Foreskin keratinocyte (primary cell): ENCODE measurements at places on chromosomes 7 and 10.

DNA sequence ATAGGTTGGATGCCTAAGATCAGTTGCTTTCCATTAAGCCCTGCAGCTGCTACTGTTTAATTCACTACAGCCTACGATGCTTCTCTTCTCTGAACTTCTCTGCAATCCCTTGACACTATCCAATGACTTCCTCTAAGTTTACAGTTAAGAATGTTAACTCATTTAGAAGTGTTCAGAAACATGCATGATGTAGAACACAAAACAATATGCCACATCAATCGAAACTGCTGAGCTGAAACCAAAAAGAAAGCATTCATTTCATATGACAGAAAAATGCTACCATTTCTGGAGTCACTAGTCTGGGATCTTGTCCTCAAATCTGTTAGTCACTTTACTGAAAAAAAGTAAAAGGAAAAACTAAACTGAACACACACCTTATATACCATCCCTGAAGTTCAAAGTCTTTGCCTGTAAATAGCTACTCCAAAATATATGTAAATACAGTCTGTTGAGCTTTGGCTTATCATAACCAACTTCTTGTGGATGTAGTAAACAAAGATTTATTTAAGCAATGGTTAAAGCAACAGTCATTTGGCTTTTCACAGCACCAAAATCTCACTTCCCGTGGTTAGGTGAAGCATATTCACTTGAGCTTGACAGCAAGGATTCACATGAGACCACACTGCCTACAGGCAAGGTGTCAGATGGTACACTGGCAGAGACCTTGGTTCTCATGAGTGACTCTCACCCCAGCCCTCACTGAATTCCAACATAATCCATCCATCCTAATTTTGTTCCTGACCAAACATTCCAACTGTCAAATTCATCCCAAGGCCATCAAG is 187.0 kb downstream of the PPP1R17 start:
- no peak for DNase-seq

GRCh38 chr10:127283576-127283975 is 87.2 kb upstream of the INSYN2A start:
- DNase-seq: no peak

GRCh38 chr10:118912961-118913600 is 116.4 kb upstream of the NANOS1 start:
- no peak for DNase-seq

DNA sequence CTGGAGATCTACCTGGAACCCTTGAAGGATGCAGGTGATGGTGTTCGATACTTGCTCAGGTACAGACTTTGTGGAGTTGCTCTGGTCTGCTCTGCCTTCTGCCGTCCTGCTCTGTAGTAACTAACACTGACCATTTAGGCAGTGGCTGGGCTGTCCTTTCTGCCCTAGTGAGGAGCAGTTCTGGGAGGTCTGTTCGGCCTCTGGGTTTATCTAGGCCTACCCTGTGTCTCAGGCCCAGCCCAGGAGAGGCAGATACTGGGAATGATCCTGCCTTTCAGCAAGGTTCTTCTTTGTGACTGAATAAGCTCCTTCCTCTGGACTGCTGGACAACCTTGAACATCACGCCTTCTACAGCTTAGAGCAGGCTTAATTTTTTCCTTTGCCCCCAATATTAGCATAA is 1.7 kb downstream of the ZFYVE27 start:
- no peak for DNase-seq

DNA sequence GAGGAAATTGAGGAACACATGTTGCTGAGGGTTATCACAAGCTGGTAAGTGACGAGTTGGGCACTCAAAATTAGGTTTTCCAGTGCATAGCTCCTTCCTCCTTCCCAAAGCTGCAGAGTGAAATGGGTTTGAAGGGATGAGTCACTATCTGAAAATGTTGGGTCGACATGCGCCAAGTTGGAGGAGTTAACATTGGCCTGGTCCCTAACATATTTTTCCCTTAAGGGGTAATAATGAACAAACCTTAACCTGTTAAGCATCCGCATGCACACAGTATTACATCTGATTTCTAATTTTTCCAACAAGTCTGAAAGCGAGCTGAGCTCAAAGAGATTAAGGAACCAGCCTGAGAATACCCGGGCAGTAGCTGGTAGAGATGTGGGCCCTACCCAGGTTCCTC is 20.7 kb upstream of the TECTB start:
- no peak for DNase-seq

DNA sequence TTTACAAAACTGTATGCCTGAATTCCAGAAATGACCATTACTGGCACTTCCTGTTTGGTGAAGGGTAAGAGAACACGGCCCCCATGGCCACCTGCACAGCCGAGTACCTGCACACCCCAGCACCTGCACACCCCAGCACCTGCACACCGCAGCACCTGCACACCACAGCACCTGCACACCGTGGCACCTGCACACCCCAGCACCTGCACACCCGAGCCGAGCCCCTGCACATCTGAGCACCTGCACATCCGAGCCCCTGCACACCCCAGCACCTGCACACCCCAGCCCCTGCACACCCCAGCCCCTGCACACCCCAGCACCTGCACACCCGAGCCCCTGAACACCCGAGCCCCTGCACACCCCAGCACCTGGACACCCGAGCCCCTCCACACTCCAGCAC is 243.5 kb downstream of the DNAJB6 start:
- no peak for DNase-seq

- peak; percentile 91 for DNase-seq
Measured at GRCh38 chr10:33248638-33249037, 85.8 kb downstream of the NRP1 start.

GRCh38 chr7:22146961-22147512 is 201.3 kb upstream of the CDCA7L start:
- no peak for DNase-seq
